ENCODE measurements at places on chromosomes 5 and 9. TPM values are rescaled to one million over a fixed set of nuclear protein-coding genes. Genes with fewer than 3 reads are reported as not detected.
A peak's percentile ranks its signal among the peaks of the same experiment; 100 is the strongest.

Gene SLC45A2
- not detected for total RNA-seq

Gene ARHGEF39
- total RNA-seq = 28.9 TPM

Gene DMRTA1
- not detected for total RNA-seq

Gene PCA3
- total RNA-seq = not detected

DNA sequence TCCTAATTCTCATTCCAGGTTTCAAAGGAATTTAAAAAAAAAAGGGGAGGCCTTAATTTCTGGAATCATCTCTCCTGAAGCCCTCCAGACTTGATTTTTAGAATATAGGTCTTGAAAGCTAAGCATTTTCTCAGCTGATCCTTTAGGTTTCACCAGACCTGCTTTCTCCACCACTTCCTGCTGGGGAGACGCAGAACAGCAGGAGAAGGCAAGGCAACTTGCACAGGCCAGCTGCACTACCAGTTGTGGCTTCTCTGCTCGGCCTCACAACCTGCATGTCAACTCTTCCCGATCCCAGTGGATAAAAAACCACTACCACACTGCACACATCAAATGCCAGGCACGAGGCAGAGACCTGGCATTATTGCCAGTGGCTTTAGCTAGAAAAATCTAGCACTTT lies 119.8 kb downstream of the SIL1 start:
- H3K36me3 ChIP-seq = no peaks in the 10 kb centered on the region
- no peaks in the 10 kb centered on the region for H3K27me3 ChIP-seq
- H3K4me1 ChIP-seq = peaks cover 9% of the 10 kb centered on the region
- no peak overlapping the region for H3K4me3 ChIP-seq

GRCh38 chr5:126998895-126999570 lies 31.3 kb downstream of the MARCHF3 start:
- H3K4me1 ChIP-seq = peaks cover 26% of the 10 kb centered on the region
- no peak for DNase-seq
- H3K27me3 ChIP-seq = no peaks in the 10 kb centered on the region
- H3K27ac ChIP-seq = no peak overlapping the region

DNA sequence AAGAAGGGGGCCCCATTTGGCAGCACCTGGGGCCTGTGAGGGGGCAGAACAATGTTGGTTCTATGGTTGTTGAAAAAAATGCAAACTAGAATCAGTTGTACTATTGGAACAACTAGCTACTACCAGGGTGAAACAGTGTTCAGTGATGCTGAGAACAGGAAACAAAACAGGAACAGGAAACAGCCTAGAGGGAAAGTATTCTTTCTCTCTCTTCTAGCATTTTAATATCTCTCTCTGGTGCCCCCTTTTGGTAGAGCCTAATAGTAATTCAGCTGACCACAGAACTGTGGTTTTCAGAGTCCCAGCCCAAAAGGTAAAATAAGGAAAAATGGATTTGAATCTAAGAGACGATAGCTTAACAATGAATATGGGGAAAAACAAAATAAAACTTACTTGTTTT lies 138.0 kb upstream of the KCNN2 start:
- no peaks in the 10 kb centered on the region for H3K4me1 ChIP-seq
- no peaks in the 10 kb centered on the region for H3K27me3 ChIP-seq
- H3K36me3 ChIP-seq = no peaks in the 10 kb centered on the region
- H3K27ac ChIP-seq = no peak overlapping the region

DNA sequence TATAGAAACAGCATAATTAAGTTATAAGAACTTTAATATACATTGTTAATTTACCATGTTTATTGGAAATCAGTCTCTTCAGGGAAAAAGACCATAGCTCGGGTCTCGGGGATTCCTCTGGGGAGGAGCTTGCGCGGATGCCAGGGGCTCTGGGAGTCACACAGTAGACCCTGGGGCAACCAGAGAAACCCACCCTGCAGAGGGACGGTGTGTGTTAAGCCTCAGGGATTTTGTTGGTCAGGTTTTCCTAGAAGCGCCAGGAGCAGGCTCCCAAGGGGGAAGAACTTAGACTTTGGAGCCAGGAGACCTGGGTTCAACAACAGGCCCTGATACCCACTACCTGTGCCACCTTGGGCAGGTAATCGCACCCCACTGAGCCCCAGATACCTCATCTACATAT lies 297.9 kb downstream of the MED10 start:
- H3K4me3 ChIP-seq = no peak overlapping the region
- no peaks in the 10 kb centered on the region for H3K27me3 ChIP-seq
- no peak for DNase-seq
- no peaks in the 10 kb centered on the region for H3K36me3 ChIP-seq

GRCh38 chr5:26884481-26884880 lies 153.9 kb downstream of the CDH9 start:
- no peak for DNase-seq
- no peak overlapping the region for H3K4me3 ChIP-seq
- no peaks in the 10 kb centered on the region for H3K36me3 ChIP-seq
- H3K4me1 ChIP-seq = no peaks in the 10 kb centered on the region
- no peak overlapping the region for H3K27ac ChIP-seq

Gene ZDHHC11B
- total RNA-seq = not detected

Gene ROR2
- total RNA-seq = not detected

GRCh38 chr5:134255418-134256150 lies 29.7 kb upstream of the PPP2CA start:
- no peak overlapping the region for H3K4me3 ChIP-seq
- H3K27me3 ChIP-seq = no peaks in the 10 kb centered on the region
- no peak overlapping the region for H3K27ac ChIP-seq
- no peak for DNase-seq
- no peaks in the 10 kb centered on the region for H3K4me1 ChIP-seq
- no peaks in the 10 kb centered on the region for H3K36me3 ChIP-seq

DNA sequence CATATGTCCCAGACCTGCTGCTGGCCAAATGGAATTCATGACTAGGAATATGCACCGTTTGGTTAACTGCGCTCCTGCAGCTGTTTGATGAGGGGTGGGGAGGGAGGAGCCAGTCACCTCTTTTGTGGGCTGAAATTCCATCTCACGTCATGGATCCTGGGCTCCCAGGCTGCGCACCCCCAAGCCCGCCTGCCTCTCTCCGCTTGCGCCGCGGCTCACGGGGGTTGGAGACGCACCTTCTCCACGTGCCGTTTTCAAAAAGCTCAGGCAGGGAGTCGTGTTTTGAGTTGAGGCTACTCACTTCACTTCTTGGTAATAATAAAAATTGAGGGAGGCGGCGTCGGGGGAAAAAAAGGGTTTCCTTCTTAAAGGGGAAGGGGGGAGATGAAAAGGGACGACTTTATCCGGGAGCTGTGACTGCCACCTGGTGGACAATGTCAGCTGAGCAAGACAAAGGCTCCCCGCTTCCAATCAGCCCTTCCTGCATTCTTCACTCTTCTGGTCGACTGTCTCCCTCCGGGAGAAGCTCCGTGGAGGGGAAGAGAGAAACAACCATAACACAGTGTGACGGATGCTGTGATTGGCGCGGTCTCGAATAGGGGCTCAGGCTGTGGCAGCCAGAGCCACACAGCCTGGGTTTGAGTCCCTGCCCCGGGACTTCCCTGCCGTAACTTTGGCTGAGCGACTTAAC lies 15.9 kb upstream of the C5orf47 start:
- DNase-seq = peak; percentile 90
- no peaks in the 10 kb centered on the region for H3K36me3 ChIP-seq
- H3K27ac ChIP-seq = peak overlapping the region; percentile 47
- H3K4me3 ChIP-seq = peak overlapping the region; percentile 71
- peaks cover 8% of the 10 kb centered on the region for H3K27me3 ChIP-seq

- no peaks in the 10 kb centered on the region for H3K27me3 ChIP-seq
- H3K4me1 ChIP-seq = peaks cover 15% of the 10 kb centered on the region
- no peaks in the 10 kb centered on the region for H3K36me3 ChIP-seq
- no peak overlapping the region for H3K27ac ChIP-seq
- no peak overlapping the region for H3K4me3 ChIP-seq
Observed at GRCh38 chr5:83340511-83340918, 131.0 kb upstream of the VCAN start.

DNA sequence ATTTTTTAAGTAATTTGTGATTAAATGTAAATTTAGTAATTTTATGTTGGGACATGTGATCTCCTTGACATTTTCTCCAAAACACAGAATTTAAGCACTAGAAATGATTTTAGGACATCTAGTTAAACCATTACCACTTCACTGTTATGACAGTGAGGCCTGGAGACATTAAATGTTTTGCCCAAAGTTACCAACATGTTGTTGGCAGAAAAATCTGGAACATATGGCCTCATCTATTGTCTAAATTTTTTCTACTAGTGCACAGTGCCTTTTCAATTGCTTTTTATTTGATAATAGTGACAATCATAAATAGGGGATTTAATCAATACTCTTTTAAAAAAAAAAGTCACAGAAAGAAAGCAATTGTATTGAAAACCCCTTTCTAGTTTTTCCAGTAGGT lies 45.6 kb downstream of the PIK3R1 start:
- H3K4me1 ChIP-seq = peaks cover 83% of the 10 kb centered on the region
- H3K36me3 ChIP-seq = no peaks in the 10 kb centered on the region
- no peak overlapping the region for H3K27ac ChIP-seq
- no peak for DNase-seq
- H3K27me3 ChIP-seq = no peaks in the 10 kb centered on the region

Gene C9orf50
- not detected for total RNA-seq

- DNase-seq = no peak
- H3K4me1 ChIP-seq = peaks cover 1% of the 10 kb centered on the region
- no peaks in the 10 kb centered on the region for H3K36me3 ChIP-seq
- H3K27ac ChIP-seq = no peak overlapping the region
- no peak overlapping the region for H3K4me3 ChIP-seq
Observed at GRCh38 chr5:112333331-112333781, 85.7 kb downstream of the EPB41L4A start.

GRCh38 chr9:6907772-6908381 lies 150.1 kb downstream of the KDM4C start:
- H3K4me1 ChIP-seq = peaks cover 5% of the 10 kb centered on the region
- H3K36me3 ChIP-seq = no peaks in the 10 kb centered on the region
- no peak for DNase-seq
- H3K27ac ChIP-seq = no peak overlapping the region
- H3K4me3 ChIP-seq = no peak overlapping the region
- H3K27me3 ChIP-seq = no peaks in the 10 kb centered on the region

DNA sequence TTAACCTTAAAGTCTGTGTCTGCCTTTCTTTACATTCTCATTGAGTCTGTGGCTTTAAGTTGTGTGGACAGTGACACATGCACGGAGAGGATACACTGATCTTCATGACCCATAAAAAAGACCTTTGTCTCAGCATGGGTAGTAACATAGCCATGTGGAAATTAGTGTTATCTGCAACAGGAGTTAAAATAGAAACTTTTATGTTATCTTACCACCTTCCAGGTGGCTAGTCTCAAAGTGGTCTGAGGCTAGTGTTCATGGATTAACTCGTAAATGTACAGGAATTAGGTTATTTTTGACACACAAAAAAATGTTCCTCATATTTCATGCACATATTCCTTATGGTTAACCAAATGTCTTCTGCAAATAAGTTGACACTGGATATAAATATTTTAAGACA lies 607.0 kb downstream of the ISL1 start:
- H3K27ac ChIP-seq = no peak overlapping the region
- H3K27me3 ChIP-seq = no peaks in the 10 kb centered on the region
- H3K36me3 ChIP-seq = no peaks in the 10 kb centered on the region
- H3K4me1 ChIP-seq = no peaks in the 10 kb centered on the region
- no peak for DNase-seq

- H3K4me1 ChIP-seq = peaks cover 29% of the 10 kb centered on the region
- DNase-seq = peak; percentile 28
- no peaks in the 10 kb centered on the region for H3K27me3 ChIP-seq
- H3K27ac ChIP-seq = no peak overlapping the region
- peak overlapping the region; percentile 54 for H3K4me3 ChIP-seq
Observed at GRCh38 chr9:129109537-129109903, 1.1 kb downstream of the CRAT start.

DNA sequence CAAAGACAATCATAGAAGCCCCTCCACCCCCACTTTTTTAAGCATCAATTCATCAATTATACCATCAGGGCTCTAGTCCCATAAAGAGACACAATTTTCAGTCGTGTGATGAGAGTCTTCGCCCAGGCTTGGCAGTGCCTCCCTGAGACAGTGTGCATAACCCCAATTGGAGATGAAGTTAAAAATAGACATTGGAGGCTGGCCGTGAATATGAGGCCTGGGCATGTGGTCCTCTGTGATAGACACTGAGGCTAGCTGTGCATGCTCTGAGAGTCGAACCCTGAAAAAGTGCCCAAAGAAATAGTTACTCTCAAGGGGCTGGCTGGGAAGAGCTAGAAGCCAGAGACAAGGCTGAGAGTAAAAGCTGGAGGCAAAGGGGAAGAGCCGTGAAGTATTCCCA lies 248.6 kb upstream of the NR4A3 start:
- H3K27ac ChIP-seq = no peak overlapping the region
- no peaks in the 10 kb centered on the region for H3K36me3 ChIP-seq
- H3K4me3 ChIP-seq = no peak overlapping the region
- DNase-seq = no peak
- no peaks in the 10 kb centered on the region for H3K4me1 ChIP-seq

- H3K4me1 ChIP-seq = peaks cover 2% of the 10 kb centered on the region
- DNase-seq = no peak
- H3K27ac ChIP-seq = peak overlapping the region; percentile 41
- peaks cover 15% of the 10 kb centered on the region for H3K36me3 ChIP-seq
- H3K27me3 ChIP-seq = no peaks in the 10 kb centered on the region
Observed at GRCh38 chr9:32497921-32498320, 28.1 kb downstream of the RIGI start.

DNA sequence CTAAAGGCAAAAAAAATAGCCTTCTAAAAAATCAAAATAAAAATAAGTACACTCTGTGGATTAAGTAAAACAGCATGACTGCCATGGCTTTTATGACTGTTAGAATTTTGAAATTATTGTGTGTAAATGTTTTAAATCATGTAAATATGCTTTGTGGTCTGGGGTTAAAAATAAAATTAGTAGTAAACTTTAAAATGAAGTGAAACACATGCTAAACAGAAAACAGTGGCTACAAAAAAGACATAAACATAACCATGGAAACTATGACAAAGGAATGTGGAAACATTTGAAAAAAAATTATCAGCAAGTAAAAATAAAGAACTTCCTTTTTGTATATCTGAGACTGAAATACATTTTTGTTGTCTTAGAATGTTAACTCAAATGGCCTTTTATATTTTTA lies 134.5 kb upstream of the SPEF2 start:
- H3K27me3 ChIP-seq = no peaks in the 10 kb centered on the region
- peaks cover 2% of the 10 kb centered on the region for H3K36me3 ChIP-seq
- H3K4me3 ChIP-seq = no peak overlapping the region
- H3K4me1 ChIP-seq = peaks cover 9% of the 10 kb centered on the region

- H3K4me1 ChIP-seq = no peaks in the 10 kb centered on the region
- no peak for DNase-seq
- no peak overlapping the region for H3K27ac ChIP-seq
- H3K4me3 ChIP-seq = no peak overlapping the region
- peaks cover 1% of the 10 kb centered on the region for H3K36me3 ChIP-seq
- H3K27me3 ChIP-seq = peaks cover 4% of the 10 kb centered on the region
Observed at GRCh38 chr9:134083451-134083850, 15.6 kb upstream of the BRD3 start.

DNA sequence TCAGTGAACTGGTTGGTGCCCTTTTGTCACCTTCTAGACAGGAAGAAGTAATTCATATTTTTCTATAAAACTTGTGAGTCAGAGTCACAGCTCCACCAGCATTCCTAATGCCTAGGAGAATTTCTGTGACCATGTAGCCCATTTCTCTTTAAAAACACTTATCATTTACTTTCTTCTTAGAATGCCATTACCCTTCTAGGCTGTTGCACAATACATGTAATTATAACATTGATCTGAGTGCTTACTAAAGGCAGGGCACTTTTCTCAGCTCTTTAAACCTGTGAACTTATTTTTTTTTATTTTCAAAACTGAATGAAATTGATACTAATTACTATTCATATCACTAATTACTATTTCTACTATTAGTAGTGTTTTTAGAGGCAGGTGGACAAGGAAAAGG lies 373.7 kb downstream of the TLE4 start:
- no peak overlapping the region for H3K27ac ChIP-seq
- no peaks in the 10 kb centered on the region for H3K27me3 ChIP-seq
- H3K4me3 ChIP-seq = no peak overlapping the region

- H3K4me1 ChIP-seq = peaks cover 5% of the 10 kb centered on the region
- no peak overlapping the region for H3K4me3 ChIP-seq
- peaks cover 14% of the 10 kb centered on the region for H3K27me3 ChIP-seq
Observed at GRCh38 chr9:109307380-109308240, 13.2 kb downstream of the EPB41L4B start.

Gene OBP2B
- total RNA-seq = not detected

Data from activated naive CD4-positive, alpha-beta T cell treated with anti-CD3 and anti-CD28 coated beads for 36 hours (primary cell).